ENCODE measurements at places on chromosomes 6 and 20.
A peak's percentile ranks its signal among the peaks of the same experiment; 100 is the strongest.

DNA sequence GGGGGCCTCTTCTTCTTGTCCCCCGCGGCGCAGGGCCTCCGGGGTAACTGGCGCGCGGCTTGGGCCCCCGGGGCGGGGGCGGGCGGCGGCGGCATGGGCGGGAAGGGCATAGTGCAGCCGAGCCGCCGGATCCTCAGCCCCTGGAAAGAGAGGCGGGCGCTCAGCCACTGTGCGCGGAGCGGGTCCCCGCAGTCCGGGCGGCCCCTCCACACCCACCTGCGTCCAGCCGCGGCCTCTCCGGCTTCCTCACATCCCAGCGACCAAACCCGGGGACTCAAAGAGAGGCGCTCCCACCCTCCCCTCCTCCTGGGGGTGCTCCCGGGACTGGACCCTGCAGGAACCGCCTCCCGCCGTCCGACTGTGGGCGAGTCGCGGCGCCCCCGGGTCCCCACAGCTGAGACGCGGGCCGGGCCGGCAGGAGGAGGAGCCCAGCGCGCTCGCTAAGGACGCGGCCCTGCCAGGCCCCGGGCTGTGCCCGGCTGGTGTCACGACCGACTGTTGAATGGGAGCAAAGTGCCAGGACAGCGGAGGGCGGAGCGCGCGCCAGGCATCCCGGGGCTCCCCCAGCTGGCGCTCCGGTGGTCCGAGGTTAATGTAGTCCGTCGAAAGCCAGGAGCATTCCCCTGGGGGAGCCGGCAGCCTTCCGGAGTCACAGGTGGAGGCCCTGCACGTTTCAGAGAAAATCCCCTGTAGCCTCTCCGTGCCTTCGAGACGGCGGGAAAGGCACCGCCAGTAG, at the start of gene PRR18:
PRR18 (minus strand) TSS at position 360 of the 736 bp plus-strand sequence; CDS start at position 110, 250 bp downstream.
- peak; percentile 62 for DNase-seq

GRCh38 chr6:33390767-33391277, 801 bp upstream of the KIFC1 start:
- DNase-seq, result no peak

DNA sequence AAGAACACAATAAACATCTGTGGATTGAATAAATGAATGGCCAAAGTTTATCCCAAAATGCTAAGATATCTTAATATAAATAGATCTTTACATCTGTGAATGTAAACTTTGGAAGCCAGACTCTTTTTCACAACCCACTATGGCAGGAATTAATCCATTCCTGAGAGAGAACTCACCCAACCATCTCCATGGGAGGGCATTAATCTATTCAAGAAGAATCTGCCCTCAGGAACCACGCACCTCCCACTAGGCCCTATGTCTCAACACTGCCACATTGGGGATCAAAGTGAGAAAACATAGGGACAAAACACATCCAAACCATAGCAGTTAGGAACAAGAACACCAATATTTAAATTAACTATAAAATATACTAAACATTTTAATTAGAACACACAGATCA, 3.4 kb downstream of the UBE3D start:
- DNase-seq, result no peak

DNA sequence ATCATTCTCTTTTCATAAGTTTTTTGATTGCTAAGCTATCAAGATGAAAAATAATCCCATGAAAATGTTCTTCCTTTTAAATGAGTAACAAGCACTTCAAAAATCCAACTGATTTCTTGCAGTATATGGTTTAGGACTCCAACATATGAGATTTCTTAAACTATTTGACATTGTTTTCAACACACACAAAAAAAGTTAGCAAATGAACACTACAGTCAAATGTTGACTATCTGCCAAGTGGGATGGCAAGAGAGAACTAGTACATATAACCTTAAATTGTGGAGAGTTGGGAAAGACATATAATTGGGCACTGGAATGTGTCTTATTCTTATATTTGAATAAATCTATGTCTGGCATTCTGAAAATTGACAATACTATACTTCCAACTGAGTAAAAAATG, 15.6 kb downstream of the COL21A1 start:
- no peak for DNase-seq

DNA sequence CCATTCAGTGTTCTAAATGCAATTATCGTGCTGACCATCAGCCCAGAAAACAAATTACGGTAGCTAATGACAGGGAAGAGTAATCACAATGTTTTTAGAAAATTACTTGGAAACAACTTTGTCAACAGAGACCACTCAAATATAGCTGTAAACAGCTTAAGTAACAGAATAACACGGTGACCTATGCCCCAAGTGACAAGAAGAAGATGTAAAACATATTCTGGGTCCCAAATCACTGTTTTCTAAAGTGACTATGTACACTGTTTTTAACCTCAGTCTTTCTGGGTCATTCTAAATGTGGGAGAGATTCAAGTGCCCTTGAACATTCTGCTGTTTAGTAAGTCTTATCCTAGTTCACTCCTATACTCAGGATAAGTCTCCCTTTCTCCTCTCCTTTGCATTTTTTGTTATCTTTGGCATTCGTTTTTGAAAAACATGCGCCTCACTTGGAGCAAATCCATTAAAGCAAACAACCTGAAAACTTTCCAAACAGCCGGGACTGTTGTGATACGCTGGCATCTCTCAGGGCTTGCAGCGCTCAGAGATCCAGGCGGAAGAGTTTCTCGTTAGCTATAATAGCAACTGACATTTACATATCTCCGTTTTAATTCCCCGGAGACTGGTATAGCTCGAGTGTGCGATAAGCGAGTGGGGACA, 114.5 kb upstream of the SOX4 start:
- no peak for DNase-seq

DNA sequence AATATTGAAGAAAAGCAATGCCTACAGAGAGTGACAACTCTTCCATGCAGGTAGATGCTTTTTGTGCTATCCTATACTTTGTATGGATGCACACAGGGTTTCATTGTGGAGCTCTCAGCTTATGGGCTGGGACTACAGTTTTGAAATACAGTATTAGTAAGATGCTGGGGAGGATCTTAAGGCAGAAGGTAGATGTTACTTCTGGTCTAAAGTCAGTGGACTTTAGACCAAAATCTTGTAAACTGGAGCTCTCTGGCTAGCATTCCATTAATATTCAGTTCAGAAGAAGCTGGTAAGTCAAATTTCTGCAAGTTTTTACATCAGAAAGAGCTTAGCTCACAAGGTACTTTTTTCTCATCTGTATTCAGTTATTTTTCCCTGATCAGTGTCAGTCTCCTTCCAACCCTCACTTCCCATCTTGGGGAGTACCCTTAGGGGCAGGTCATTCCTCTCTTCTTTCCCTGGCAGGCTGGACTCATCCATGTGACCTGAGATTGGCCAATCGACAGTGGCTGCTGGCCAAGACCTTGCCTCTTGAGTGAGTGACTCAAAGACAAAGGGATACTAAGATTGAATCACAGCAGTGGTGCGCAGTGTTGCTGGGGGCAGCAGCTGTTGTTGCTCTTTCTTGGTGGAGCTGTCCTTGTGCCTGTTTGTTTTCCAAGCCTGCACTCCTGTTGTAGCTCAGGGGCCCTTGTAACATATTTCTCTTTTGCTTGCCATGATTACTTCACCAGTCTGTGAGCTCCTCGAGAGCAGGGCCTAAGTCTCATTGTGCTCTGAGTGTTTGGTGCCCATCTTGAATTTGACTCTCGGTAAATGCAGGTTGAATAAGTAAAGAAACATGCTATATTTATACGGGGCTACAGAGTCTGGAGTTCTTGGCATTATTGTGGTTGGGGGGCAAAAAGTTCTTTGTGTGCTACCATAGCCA, 2.8 kb upstream of the PHF20 start:
- no peak for DNase-seq

DNA sequence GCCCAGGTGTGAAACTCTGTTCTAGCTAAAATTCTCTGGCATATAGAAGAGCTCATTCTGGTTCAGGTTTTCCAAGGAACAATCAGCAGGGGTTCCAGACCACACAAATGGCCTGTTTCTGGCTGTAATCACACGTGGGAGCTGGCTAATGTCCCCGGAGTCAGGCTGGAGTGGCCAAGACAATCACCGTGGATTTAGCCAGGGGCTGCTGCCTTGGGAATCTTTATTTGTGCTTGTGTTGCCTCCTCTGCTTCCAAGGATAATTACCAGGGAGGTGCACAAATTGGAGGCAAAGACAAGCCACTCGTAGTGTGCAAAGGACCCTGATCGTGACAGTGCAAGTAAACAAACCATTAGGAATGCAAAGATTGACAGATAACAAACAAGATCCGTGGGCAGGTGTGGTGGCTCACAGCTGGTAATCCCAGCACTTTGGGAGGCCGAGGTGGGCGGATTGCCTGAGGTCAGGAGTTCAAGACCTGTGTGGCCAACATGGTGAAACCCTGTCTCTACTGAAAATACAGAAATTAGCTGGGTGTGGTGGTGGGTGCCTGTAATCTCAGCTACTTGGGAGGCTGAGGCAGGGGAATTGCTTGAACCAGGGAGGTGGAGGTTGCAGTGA, 77.3 kb downstream of the KCNB1 start:
- DNase-seq, result no peak

DNA sequence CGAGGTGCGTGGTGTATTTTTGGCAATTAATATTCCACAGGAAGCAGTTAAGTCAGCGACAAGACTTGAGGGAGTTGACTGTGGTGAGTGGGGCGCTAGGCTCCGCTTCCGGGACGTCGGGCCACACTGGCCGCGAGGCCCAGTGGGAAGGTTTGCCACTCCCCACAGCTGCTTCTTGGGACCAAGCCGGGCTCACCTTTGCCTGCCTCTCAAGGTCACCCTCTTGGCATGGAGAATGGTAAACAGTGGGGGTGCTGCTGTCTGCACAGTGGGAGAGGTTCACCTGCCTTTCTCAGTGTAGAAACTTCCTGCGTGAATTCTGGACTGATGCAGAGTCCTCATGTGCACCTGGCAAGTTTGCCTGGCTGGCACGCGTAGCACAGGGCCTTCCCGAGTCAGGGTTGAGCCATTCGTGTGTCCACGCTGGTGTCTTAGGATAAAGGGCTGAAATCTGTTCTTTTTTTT, 6.4 kb downstream of the OSBPL2 start:
- DNase-seq, result no peak

DNA sequence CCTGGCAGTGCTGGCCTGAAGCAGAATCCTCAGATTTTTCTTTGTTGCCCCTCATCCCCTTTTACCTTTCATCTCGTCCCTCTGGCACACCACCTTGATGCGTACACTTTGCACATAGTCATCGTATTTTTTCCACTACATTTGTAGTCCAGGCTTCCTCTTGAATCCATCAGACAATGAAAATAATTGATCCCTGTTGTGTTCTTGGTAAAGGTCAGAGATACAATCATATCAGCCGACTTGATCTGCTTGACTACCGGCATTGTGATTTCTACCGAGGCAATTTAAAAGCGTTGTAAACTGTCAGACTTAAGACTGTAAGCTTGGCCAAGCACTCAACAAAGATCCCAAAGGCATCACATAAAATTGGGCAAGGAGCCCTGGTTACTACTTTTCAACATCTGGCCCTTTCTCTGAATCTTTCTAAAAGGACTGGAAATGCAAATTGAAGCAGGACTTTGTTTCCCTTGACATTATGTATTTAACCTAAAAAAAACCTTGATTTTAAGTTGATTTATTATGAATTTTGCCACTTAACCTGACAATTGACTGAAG, 512.6 kb downstream of the LMBRD1 start:
- no peak for DNase-seq

- no peak for DNase-seq
Measured at GRCh38 chr6:166751051-166751595, 124.1 kb upstream of the RPS6KA2 start.

GRCh38 chr6:14520029-14520428, 402.5 kb downstream of the CD83 start:
- no peak for DNase-seq

GRCh38 chr6:29938746-29939508, 3.4 kb upstream of the HLA-A start:
- no peak for DNase-seq

- no peak for DNase-seq
Measured at GRCh38 chr6:73873081-73873480, 177.1 kb downstream of the CD109 start.

GRCh38 chr6:34496103-34496685, 30.3 kb downstream of the PACSIN1 start:
- DNase-seq, result no peak

GRCh38 chr6:166586424-166587156, at the start of gene RAMACL:
RAMACL (minus strand) TSS chr6:166586678; CDS start chr6:166586477, 201 bp downstream.
- no peak for DNase-seq

GRCh38 chr6:106283481-106283880, 42.1 kb downstream of the ATG5 start:
- no peak for DNase-seq

GRCh38 chr6:117547688-117548621, 54.4 kb downstream of the GOPC start:
- DNase-seq, result no peak

DNA sequence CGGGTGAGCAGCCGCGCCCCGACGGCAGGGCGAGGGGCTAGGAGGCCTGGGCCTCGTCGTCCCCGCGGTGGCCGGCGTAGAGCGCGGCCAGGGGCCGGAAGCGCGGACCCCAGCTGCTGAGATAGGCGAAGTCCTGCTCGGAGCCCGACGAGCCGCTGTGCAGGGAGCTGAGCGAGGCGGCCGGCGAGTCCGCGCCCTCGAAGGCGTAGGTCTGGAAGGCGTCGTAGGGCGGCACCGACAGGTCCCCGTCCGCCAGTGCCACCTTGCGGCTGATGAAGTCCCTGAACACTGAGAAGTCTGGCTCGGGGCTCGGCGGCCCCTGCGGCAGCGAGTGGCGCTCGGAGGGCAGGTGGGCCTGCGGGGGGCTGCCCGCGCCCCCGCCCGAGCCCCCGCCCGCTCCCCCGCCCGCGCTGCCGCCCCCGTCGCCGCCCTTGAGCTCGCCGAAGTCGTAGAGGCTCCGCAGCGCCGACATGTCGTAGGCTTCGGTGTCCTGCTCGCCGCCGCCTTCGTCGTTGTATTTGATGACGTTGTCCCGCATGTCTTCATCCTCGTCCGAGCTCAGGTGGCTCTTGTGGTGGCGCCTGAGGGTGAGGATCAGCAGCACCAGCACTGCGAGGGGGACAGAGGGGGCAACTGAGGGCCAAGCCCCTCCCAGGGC, 56.5 kb downstream of the CD40 start:
- no peak for DNase-seq

- DNase-seq, result no peak
Measured at GRCh38 chr6:102813489-102814275, 1420.2 kb downstream of the GRIK2 start.

DNA sequence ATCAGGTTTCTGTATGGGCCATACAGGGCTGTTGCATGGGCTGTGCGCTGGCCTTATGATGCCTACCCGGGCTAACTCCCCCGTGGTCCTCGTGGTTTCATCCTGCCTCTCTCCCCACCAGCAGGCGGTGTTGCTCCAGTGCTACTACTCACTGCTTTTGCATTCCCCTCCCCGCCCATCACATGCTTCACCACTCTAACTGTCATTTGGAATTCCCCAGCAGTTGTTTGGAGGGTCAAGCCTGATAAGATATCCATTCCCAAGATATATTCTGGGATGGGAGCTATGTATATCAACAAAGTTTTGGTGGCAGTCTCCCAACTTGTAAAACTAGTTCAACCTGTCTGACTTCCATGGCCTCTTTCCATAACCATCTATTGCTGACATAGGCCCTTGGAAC, 233.2 kb upstream of the SOX4 start:
- DNase-seq, result no peak
